ENCODE measurements at places on chromosomes 4 and X.

GRCh38 chrX:153420851-153421599, 9.8 kb downstream of the ZFP92 start:
- DNase-seq = no peak

GRCh38 chrX:104749951-104750610, 184.1 kb downstream of the IL1RAPL2 start:
- DNase-seq = no peak

DNA sequence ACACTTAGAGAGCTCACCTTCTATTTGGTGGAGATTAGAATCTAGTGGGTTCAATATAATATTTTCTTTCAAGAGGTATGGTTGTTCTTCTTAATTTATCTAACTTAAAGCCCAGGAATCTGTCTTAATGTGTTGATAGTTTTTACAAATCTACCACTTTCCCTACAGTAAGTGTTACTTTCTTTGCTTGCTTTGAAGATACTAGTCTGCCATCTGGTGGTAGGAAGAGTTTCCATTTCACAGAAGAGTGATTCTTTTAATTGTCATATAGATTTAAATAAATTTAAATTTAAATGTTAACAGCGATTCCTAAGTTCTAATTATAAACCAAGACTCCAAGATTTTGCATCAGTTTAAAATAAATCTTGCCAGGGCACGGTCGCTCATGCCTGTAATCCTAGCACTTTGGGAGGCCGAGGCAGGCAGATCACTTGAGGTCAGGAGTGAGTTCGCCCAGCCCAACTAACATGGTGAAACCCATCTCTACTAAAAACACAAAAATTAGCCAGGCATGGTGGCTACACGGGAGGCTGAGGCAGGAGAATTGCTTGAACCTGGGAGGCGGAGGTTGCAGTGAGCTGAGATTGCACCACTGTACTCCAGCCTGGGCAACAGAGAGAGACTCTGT, 43.5 kb downstream of the NUDT9 start:
- peak; percentile 26 for DNase-seq

GRCh38 chrX:152821145-152821765, 9.3 kb downstream of the CETN2 start:
- DNase-seq = peak; percentile 41

GRCh38 chr4:8391071-8391470, 49.5 kb downstream of the ACOX3 start:
- no peak for DNase-seq

- DNase-seq = no peak
Observed at GRCh38 chrX:120309873-120310705, 1.2 kb downstream of the TMEM255A start.

DNA sequence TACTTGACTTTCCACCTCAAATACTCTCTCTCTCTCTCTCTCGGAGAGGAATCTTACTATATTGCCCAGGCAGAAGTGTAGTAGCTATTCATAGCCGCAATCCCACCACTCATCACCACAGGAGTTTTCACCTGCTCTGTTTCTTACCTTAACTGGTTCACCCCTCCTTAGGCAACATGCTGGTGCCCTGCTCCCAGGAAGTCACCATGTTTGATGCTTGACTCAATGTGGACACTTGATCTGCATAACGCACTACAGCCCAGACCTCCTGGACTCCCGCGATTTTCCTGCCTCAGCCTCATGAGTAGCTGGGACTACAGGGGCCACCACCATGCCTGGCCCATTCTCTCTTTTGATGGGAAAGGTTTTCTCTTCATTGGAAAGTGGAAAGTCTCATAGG, 271.8 kb downstream of the FBXW7 start:
- no peak for DNase-seq

DNA sequence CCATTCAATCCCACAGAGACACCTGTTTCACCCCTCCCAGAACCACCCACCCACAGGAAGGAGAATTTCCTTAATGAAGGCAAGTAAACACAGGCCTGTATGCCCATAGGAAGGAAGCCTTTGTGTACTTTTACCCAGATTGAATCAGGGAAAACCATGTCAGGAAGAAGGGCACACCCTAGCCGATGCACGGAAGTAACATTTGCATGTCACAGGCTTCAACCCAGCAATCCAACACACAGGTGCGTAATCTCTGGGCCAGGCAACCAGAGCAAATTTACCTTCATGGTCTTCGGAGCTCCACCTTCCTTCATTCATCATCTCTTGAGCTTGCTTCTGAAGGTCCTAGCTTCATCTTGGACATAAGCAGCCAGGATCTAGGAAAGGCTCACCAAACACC, 206.3 kb downstream of the SHROOM3 start:
- no peak for DNase-seq
